ENCODE measurements at places on chromosomes 13 and 19.

- no peak for DNase-seq
Observed at GRCh38 chr13:114324334-114324733, 10.0 kb downstream of the CHAMP1 start.

DNA sequence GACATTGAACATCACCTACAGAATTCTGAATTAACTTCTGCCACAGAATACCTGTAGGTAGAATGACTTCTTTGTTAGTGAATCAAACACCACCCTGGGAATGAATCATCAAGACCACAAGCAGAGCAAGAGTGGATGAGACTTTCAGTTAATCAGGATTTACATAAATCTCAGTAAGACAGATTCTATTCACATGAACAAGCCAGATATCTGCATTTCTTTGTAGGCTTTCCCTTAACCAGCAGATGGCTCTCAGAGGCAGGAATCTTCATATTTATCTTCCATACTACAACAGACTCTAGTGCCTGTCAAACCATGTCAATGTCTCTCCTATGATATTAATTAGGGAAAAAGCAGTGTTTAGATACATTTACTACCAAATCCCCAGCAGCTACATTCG, 412.1 kb downstream of the KLF12 start:
- DNase-seq = no peak

GRCh38 chr19:35303357-35303915, 11.5 kb downstream of the MAG start:
- no peak for DNase-seq

DNA sequence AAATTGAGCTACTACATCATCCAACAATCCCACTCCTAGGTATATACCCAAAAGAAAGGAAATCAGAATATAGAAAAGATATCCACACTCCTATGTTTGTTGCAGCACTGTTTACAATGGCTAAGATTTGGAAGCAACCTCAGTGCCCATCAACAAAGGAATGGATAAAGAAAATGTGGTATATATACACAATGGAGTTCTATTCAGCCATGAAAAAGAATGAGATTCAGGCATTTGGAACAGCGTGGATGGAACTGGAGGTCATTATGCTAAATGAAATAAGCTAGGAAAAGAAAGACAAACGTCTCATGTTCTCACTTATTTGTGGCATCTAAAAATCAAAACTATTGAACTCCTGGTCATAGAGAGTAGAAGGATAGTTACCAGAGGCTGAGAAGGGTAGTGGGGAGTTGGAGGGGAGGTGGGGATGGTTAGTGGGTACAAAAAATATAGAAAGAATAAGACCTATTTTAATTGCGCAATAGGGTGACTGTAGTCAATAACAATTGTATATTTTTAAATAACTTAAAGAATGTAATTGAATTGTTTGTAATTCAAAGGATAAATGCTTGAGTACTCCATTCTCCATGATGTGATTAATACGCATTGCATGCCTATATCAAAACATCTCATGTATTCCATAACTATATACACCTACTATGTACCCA, 27.0 kb upstream of the HNRNPA1L2 start:
- no peak for DNase-seq

DNA sequence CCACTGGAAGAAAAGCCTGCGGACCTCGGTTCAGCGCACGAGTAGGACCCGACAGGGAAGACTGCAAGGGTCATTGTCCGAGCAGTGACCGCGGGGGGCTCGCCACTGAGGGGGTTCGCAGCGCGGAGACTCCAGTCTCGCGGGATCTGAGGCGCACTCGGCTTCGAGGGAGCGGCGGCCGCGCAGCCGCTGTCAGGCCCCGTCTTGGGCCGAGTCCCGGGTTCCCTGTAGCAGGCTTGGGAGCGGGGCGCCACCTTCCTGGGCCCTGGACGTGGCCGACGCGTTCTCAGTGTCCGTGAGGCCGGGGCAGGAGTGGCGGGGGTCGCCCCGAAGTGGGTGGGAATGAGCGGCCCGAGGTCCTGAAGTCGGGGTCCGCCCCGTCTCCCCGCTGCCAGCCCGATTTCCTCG, 474 bp upstream of the FAM174C start:
- DNase-seq = no peak

DNA sequence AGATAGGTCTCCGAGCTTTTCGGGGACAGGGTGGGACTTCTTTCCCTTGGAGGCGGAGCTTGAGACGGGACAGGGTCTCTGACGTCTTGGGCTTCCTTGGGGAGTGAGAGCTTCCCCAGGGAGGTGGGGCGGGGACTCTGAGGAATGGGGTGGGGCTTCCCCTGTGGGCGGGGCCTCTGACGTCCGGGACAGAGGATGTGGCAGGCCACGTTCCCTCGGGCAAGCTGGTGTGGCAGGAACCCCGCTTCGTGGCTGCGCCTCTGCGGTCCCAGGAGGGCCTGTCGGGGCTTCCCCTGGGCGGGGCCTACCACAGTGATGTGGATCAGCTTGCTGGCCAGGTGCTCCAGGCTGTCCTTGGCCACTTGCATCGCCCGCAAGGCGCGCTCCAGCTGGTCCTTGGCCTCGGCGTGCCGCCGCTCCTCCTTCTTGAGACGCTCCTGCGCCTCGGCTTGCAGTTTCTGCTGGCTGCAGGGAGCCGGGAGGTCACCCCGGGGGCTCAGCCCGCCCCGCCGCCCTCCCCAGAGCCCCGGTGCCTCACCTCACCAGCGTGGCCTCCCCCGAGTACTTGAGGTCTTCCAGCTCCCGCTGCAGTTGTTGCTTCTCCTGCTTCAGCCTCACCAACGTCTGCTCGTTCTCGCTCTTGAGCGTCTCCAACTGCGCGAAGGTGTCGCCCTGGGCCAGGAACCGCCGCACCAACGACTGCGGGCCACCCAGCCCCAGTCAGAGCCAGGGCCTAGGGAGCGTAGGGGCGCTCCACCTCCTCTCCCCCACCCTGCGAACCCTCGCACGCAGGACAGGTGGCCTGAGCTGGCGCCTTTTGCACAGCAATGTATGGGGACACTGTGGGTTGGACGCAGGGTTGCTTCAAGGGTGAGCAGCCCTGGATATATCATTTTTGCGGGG, 3.3 kb upstream of the RGL3 start:
- DNase-seq = peak; percentile 28

GRCh38 chr13:73059460-73060250, 850 bp downstream of the KLF5 start:
- DNase-seq = peak; percentile 4

DNA sequence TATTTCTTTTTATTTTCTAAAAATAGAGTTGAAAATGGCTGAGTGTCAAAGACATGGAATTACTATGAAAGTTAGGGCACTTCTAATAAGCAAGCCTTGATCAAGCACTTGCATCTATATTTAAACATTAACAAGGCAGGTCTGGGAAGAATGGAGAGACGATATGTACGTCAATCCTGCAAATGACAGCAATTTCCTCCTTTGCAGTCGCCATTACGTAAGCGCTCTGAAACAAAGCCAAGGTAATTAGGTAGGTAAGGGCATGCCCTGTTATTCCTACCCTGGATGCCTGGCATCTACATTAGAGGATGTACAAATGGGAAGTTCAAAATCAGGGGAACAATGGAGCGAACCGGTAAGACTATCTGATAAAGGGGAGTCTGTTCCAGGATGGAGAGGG, 664.0 kb upstream of the ARGLU1 start:
- no peak for DNase-seq

GRCh38 chr19:56423276-56423984, 19.3 kb downstream of the ZNF583 start:
- DNase-seq = no peak

GRCh38 chr19:36051236-36051635, 2.8 kb downstream of the THAP8 start:
- DNase-seq = no peak

- DNase-seq = peak; percentile 2
Observed at GRCh38 chr19:56566904-56567273, 379 bp upstream of the ZNF470 start.

DNA sequence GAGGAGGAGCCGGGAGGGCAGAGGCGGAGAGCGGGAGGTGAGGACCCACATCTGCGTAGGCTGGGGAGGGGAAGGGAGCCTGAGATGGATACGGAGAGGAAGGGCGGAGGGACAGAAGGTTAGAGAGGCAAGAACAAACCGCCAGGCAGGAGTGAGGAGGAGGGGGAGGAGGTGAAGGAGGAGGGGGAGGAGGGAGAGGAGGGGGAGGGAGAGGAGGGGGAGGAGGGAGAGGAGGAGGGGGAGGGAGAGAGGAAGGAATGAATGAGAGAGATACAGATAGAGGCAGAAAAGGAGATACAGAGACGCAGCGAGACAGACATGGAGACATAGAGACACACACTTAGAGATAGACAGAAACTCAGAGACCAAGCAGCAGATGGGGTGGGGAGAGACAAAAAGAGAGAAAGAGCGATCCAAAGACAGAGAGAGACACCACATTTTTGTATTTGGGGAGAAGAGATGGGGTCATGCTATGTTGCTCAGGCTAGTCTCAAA, 782 bp upstream of the CA11 start:
- no peak for DNase-seq

- DNase-seq = no peak
Observed at GRCh38 chr19:3818466-3818865, 32.3 kb upstream of the MATK start.

DNA sequence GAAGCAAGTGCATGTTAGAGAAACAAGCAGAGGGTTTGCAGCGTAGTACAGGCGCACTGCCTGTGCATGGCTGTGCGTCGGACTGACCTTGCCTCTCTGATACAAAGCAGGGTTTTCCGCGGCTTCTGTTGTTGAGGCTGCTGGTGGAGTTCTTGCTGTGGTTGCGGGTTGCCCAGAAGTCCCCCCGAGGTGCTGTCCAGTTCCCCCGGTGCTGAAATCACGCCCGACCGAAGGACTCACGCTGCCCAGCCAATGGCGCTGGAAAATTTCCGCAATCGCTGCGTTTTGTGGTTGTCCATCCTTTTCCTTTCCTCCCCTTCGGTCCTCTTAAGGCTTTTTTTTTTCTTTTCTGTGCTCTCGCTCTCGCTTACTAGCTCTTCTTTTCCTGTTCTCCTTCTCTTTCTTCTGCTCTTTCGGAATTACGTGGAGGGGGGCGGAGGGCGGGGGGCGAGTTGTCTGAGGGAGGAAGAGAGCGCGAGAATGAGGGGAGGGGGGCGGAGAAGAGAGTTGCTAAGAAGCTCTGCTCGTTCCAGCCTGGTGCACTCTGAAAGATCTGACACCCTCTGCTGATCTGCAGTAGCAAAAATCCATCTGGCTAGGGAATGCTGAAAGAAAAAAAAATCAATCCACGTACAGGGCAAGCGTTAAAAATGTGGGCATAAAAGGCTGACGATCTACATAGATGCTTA, at the start of gene SLITRK1:
TSS of gene SLITRK1 (minus strand) at position 558 of the 689 bp plus-strand sequence. CDS start 967 bp downstream, outside the sequence.
- no peak for DNase-seq

DNA sequence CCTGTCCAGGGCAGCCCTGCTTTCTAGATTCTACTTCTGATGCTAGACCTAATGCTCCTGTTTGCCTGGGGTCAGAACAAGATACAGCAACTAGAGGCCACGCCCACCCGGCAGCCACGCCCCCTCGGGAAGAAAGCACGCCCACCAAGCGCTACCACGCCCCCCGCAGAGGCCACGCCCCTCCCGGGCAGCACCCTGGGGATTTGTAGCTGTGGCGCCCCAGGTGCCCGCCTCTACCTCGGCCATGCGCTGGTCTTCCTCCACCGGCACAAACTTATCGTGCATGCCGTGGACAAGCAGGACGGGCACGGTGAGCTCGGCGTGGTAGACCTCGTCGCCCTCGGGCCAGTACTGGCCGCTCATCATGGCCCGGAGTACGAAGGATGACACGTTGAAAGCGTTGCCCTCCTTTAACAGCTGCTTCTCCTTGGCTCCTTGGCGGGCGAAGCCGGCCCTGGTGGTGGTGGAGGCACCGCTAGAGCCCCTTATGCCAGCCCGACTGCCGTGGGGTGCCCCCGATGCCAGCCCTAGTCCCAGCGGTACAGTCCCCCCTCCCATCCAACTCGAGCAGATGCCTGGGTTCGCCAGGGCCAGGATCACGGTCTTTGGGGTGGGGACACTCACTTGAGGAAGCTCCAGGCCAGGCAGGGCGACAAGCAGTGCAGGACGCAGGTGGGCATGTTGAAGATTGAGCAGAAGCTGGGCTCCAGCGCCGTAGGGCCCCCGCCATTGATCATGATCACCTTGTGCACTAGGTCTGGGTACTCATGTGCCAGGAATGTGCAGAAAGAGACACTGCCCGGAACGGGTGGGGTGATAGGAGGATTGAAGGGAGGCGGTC, 9.0 kb downstream of the ABHD8 start:
- no peak for DNase-seq

DNA sequence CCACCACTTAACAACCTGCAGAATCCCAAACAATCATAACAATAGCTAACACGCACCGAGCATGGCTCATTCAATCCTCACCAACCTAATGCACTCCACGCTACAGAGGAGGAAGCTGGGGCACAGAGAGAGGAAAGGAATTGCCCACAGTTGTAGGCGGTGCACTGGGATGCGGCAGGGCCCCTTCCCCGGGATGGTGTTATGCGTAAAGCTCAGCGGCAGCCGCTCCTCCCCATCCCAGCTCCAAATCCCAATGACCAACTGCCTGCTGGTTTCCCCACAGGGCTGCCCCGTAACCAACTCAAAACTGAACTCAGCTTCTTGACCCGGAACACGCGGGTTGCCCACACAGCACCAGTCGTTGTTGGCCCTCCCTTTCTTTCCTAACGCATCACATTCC, 42.2 kb downstream of the SERP2 start:
- DNase-seq = no peak

- DNase-seq = no peak
Observed at GRCh38 chr13:30276178-30276577, 31.2 kb downstream of the KATNAL1 start.

DNA sequence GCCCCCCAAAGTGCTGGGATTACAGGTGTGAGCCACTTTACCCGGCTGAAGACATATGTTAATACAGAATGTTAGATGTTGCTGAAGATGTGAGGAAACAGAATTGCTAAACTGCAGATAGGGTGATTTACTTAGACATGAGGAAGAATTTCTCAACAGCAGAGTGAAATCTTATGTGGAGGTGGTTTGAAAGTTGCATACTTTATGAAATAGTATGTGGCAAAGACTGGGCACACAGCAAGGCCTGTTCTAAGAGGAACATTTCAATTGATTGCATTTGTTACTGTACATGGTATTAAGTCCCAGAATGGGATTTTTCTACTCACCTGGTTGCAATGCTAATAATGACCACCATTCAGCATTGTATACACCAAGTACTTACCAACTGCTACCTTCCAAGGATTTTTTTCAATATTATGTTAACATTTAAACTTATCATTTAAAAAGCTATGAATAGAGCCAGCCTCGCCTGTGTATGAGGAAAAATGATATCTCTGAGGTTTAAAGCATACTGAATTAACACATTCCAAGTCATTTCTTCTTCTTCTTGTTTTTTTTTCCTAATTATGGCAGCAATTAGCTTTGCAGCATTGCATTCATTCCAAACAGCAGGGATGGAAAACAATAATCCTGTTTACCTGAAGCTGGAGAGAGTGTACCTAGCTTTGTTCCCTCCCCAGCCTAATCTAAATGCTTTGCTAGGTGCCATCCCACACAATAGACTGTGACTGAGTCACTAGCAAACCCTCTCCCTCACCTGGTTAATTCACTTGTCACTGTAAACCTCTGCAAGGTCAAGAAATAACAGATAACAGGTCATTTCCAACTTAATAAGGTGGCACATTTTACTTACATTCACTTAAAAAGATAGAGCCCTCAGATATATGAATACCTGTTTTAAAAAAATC, 19.4 kb upstream of the KLF5 start:
- DNase-seq = no peak

- no peak for DNase-seq
Observed at GRCh38 chr19:23949611-23950010, 34.9 kb downstream of the ZNF726 start.
